ENCODE measurements at places on chromosomes 6 and 20. TPM values are rescaled to one million over a fixed set of nuclear protein-coding genes. Genes with fewer than 3 reads are reported as not detected.

The RBM24 gene
- total RNA-seq = not detected

The TSPO2 gene
- total RNA-seq = not detected

The HLA-DMB gene
- total RNA-seq = 3.0 TPM

- DNase-seq = no peak
- H3K27ac ChIP-seq = no peak overlapping the region
- no peak overlapping the region for H3K4me3 ChIP-seq
- no peaks in the 10 kb centered on the region for H3K27me3 ChIP-seq
- no peaks in the 10 kb centered on the region for H3K36me3 ChIP-seq
These were observed 3.9 kb upstream of the NKX2-2 start for GRCh38 chr20:21517566-21518277.

GRCh38 chr6:10418862-10419748, 4.2 kb upstream of the TFAP2A start:
- peaks cover 40% of the 10 kb centered on the region for H3K4me1 ChIP-seq
- H3K27ac ChIP-seq = no peak overlapping the region
- H3K36me3 ChIP-seq = no peaks in the 10 kb centered on the region
- H3K4me3 ChIP-seq = no peak overlapping the region
- peak; percentile 56 for DNase-seq
- H3K27me3 ChIP-seq = peaks cover 81% of the 10 kb centered on the region

- DNase-seq = peak; percentile 84
- H3K36me3 ChIP-seq = peaks cover 8% of the 10 kb centered on the region
- H3K27me3 ChIP-seq = no peaks in the 10 kb centered on the region
- H3K4me3 ChIP-seq = peak overlapping the region; percentile 89
- peaks cover 13% of the 10 kb centered on the region for H3K4me1 ChIP-seq
- H3K27ac ChIP-seq = peak overlapping the region; percentile 99
These were observed 1.0 kb upstream of the PCIF1 start for GRCh38 chr20:45933266-45934045.

- no peaks in the 10 kb centered on the region for H3K4me1 ChIP-seq
- no peak overlapping the region for H3K27ac ChIP-seq
- H3K36me3 ChIP-seq = no peaks in the 10 kb centered on the region
These were observed 6.0 kb upstream of the RIPPLY2 start for GRCh38 chr6:83847179-83847578.

DNA sequence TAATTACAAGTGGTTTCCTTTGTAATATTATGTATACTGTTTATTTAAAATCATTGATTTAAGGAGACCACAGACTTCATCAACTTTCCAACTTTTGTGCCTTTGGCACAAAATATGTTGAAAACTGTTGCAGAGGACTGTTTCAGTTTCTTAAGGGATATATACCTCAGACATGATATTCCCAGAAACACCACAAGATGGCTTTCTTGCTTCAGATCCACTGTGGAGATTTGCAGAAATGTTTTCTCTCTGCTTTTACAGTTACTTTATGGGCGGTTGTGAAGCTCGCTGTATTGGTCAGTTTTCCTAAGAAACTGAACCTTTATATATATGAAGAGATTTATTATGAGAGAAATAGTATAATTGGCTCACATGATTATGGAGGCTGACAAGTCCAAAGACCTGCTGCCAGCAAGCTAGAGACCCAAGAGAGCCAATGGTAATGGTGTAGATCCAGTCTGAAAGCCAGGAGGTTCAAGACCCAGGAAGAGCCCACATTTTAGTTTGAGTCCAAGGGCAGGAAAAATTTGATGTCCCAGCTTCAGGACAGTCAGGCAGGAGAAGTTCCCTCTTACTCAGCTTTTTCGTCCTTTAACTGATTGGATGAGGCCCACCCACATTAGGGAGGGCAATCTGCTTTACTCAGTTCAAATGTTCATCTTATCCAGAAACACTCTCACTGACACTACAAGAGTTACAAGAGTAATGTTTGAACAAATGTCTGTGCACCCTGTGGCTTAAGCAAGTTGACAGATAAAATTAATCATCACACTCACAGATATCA, 12.8 kb downstream of the ME1 start:
- no peak overlapping the region for H3K4me3 ChIP-seq
- H3K27ac ChIP-seq = no peak overlapping the region
- no peak for DNase-seq

DNA sequence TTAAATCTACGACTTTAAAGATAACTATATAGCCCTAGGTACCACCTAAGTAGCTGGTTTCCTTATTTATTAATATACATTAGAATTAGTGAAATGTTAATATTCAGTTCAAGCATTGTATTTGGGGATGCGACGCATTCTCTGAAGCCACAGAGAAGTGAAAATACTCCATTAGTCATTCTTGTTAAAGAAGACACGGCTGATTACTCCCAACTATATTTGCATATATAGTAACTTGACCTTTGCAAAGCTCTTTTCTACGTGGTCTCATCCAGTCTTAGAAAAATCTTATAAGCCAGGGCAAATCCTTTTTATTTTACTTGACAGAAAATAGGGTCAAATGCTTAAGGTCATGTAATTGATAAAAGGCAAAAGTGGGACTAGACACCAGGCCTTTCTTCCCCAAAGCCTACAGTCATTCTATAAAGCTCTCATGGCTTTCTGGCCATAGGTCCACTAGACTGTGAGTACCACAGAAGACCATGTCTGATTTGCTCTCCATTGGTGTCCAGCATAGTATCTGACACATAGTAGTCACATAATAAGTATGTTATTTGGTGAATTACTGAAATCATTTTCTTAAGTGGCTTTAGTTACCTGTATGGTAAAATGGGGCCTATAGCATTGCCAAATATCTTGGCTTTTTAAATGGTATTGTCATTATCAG, 11.3 kb downstream of the ZHX3 start:
- H3K27me3 ChIP-seq = no peaks in the 10 kb centered on the region
- no peak for DNase-seq
- H3K4me1 ChIP-seq = peaks cover 17% of the 10 kb centered on the region
- H3K27ac ChIP-seq = no peak overlapping the region

- no peak overlapping the region for H3K4me3 ChIP-seq
- H3K4me1 ChIP-seq = peaks cover 11% of the 10 kb centered on the region
These were observed 4.1 kb downstream of the MAP1LC3A start for GRCh38 chr20:34562641-34563040.

DNA sequence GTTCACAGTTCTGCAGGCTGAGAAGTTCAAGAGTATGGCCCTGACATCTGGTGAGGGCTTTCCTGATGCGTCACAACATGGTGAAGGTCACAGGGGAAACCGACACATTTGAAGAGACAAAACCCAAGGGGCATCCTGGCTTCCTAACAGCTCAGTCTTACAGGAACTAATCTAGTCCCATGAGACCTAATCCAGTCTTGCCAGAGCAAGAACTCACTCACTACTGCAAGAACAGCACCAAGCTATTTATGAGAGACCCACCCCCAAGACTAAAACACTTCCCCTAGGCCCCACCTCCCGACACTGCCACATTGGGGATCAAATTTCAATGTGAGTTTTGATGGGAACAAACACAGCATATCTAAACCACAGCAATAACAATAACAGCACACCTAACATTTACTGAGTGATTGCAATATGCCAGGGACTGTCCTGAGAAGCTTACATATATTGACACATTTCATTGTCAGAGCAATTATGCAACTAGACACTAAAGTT, 46.6 kb downstream of the TPBG start:
- H3K27me3 ChIP-seq = no peaks in the 10 kb centered on the region
- H3K36me3 ChIP-seq = no peaks in the 10 kb centered on the region

GRCh38 chr6:15147827-15148226, 98.0 kb upstream of the JARID2 start:
- no peak for DNase-seq
- H3K36me3 ChIP-seq = no peaks in the 10 kb centered on the region
- no peak overlapping the region for H3K27ac ChIP-seq
- H3K4me3 ChIP-seq = no peak overlapping the region
- H3K27me3 ChIP-seq = no peaks in the 10 kb centered on the region
- H3K4me1 ChIP-seq = no peaks in the 10 kb centered on the region
